ENCODE measurements at places on chromosomes 7 and 10.

DNA sequence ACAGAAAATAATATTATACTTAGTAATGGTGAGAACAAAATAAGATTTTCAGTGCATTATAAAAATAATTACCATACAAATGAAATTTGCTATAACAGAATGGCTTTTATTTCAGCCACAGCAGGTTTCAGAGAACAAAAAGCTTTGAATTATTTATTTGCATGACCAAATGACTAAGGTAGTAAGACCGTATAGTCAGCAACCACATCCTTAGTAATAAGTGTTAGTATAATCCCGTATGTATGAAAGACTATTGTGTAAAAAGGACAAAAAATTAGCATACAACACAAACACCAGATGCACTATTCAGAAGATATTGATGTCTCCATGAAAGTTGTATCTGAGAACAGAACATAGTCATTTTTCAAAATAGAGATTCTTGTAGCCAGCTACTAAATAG lies 12.2 kb downstream of the PDZD8 start:
- no peak for DNase-seq

GRCh38 chr7:39271402-39271801 lies 293.7 kb downstream of the POU6F2 start:
- no peak for DNase-seq

DNA sequence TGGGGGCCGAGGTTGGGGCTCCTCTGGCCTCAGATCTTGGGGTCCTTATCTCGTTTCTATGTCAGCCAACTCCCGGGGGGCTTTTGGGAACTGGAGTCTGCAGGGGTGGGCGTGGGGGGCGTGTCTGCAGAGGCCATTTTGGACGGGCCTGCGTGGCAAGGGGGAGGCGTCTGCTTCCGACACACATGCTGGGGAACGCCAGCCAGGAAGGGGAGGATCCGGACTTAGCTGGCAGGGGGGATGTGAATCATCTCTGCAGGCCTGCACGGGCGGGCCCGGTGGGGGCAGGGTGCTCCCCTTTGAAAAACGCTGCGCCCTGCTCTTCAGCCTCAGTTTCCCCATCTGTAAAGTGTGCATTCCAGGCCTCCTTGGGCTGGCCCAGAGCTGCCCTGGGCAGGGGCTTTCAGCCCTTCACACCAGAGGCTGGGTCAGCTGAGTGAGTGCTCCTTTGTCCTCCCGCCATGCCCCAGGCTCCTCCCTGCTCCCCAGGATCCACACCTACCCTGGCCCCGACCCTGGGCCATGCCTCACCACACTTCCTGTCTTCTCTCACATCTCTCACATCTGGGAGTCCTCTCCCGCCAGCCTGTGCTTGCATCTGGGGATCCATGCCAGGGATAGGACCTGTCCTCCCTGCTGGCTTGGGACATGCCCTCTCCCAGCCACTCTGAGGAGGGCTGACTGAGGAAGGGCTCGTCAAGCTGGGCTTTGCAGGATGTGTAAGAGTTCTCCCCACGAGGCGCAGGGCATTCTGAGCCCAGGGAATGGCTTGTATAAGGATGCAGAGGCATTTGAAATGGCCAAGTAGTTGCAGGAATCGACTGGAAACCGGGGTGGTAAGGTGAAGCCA lies 172.6 kb upstream of the TNRC18 start:
- DNase-seq, result peak; percentile 51

- peak; percentile 7 for DNase-seq
These were observed 2.0 kb downstream of the SAMD9 start for GRCh38 chr7:93115796-93116195.

GRCh38 chr7:12256090-12256489 lies 45.0 kb downstream of the TMEM106B start:
- DNase-seq, result no peak

DNA sequence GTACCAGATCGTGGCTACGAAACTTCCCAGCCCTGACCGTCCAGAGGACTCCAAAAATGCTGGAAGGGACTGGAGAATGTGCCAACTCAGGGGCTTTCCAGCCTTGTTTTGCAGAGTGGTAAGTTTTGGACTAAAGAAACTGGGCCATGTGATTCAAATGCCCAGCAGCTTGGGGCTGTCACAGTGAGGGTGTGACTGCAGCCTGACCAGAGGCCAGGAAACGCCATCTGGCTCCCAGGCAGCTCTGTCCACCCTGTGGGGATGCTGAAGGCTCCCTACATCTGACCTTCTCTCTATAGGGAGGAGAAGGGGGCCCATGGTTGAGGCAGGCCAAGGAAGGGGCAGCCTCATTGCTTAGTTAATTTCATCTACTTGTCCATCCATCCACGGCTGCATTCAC lies 61.6 kb upstream of the HMX3 start:
- DNase-seq, result no peak

DNA sequence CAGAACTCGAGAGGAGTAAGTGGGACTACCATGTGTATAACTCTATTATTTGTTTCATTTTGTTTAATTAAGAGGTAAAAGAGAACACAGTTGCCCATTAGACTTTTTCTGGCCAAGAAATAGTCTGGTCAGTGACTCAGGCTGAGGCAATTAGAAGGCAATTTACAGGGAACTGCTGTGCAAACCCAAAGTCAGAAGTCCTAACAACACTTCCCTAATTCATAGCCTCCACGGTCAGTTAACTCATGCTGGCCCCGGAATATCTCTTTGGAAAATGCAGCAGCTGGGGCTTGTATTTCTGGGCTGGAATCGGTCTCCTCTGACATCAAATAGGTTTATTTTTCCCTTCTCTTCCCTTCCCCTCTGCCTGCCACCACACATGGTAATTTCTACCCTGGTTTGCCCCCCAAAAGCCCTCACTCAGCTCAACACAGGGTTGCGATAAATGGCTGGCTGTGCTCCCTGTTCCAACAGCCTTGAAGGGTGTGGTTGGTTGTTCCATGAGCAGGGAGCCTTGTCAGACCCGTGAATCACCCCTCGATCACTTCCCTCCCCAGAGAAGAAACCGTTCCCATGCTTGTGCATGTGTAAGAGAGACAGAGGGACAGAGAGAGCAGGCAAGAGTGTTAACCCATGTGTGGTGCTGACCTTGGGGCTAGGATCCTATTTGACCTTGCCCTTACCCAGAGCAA lies 5.3 kb downstream of the SH3PXD2A start:
- no peak for DNase-seq

DNA sequence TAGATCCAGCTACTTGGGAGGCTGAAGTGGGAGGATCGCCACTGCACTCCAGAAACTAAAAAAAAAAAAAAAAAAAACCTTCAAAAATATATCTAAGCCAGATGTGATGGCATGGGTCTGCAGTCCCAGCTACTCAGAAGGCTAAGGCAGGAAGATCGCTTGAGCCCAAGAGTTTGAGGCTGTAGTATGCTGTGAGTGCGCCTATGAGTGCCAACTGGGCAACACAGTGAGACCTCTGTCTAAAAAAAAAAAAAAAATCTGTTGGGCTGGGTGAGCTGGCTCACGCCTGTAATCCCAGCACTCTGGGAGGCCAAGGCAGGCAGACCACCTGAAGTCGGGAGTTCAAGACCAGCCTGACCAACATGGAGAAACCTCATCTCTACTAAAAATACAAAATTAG lies 2.8 kb upstream of the CHCHD1 start:
- DNase-seq, result no peak

GRCh38 chr10:92479547-92479946 lies 94.3 kb downstream of the IDE start:
- no peak for DNase-seq

DNA sequence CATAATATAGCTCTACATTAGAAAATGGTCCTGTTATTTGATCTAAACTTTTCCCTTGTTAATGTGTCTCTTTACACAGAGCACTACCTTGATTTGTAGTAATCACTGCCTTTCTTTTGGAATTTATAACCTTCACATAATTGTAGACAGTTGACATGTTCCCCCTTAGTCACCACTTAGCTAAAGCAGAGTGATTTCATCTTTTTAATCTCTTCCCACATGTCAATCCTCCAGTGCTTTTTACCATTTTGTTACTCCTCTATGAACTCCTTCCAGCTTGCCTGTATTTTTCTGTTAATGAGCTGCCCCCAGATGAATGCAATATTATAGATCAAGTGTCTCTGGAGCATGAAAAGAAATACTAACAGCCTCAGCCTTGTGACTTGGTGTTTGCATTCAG lies 2.6 kb upstream of the PPP1R3A start:
- DNase-seq, result no peak

DNA sequence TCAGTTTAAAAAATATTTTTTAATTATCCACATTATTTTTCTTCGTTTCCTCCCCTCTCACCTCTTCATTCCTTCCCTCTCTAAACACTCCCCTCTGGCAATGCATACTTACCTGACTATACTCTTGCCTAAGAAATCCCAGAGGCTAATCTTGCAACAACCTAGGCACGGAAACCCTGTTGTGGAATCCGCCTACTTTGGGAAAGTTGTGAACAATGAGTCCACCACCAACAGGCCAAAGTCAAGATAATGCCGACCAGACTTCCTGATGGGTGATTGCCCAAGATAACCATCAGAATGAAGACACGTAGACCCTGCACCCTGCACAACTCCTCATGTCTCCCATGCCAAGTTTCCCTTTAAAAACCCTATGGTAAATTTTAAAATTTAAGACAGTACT lies 521.5 kb downstream of the KIF20B start:
- no peak for DNase-seq

DNA sequence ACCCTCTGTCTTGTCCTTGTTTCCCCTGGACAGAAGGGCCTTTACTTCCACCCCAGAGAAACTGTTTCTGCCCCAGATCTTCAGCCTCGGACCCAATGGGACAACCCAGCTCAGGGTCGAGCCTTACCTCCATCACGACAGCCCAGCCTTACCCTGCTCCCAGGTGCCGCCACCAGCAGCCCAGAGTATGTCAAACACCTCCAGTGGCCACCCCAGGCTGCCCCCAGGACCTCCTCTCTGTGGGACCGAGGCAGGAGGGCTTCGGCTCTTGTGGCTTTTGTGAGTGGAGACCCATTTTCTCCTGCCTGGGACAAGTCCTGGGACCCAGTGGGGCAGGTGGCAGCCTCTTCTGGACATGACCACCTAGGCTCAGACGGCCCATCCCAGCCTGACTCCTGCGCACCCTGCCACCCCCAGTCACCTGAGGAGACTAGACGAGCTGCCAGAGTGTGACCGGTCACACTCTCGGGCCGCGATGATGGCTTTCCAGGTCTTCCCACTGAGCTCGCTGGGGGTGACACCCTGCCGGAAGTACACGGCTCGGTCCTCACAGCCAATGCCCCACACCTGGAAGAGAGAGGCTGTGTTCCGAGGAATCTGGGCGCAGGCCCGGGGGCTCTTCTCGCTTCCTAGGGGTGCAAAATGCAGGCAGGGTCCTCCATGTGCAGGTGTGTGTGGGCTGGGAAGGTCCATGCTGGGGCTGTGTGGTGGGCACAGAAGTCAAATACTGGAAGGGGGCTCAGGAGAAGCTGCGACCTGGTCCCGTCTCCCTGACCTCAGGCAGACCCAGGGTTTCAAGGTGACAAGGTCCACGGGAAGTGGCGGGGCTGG lies 15.5 kb downstream of the TECPR1 start:
- DNase-seq, result no peak

GRCh38 chr10:76337641-76338040 lies 906.2 kb downstream of the LRMDA start:
- no peak for DNase-seq

DNA sequence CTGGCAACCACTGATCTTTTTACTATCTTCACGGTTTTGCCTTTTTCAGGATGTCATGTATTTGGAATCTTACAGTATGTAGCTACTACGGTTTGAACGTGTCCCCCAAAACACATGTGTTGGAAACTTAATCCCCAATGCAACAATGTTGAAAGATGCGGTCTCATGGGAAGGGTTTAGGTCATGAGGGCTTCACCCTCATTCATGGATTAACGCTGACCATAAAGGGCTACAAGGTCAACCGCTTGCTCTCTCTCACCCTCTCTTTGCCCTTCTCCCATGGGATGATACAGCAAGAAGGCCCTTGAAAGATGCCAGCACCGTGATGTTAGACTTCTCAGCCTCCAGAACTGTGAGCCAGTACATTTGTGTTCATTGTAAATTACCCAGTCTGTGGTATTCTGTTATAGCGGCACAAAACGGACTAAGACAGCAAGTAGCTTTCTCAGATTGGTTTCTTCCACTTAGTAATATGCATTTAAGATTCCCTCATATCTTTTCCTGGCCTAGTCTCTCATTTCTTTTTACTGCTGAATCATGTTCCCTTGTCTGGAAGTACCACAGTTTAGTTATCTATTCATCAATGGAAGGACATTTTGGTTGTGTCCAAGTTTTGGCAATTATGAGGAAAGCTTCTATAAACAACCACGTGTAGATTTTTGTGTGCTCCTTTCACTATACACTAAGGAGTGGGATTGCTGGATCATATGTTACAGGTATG lies 3.0 kb upstream of the CRYGN start:
- no peak for DNase-seq
